ENCODE measurements at places on chromosomes 16 and 17.
A peak's percentile ranks its signal among the peaks of the same experiment; 100 is the strongest.

DNA sequence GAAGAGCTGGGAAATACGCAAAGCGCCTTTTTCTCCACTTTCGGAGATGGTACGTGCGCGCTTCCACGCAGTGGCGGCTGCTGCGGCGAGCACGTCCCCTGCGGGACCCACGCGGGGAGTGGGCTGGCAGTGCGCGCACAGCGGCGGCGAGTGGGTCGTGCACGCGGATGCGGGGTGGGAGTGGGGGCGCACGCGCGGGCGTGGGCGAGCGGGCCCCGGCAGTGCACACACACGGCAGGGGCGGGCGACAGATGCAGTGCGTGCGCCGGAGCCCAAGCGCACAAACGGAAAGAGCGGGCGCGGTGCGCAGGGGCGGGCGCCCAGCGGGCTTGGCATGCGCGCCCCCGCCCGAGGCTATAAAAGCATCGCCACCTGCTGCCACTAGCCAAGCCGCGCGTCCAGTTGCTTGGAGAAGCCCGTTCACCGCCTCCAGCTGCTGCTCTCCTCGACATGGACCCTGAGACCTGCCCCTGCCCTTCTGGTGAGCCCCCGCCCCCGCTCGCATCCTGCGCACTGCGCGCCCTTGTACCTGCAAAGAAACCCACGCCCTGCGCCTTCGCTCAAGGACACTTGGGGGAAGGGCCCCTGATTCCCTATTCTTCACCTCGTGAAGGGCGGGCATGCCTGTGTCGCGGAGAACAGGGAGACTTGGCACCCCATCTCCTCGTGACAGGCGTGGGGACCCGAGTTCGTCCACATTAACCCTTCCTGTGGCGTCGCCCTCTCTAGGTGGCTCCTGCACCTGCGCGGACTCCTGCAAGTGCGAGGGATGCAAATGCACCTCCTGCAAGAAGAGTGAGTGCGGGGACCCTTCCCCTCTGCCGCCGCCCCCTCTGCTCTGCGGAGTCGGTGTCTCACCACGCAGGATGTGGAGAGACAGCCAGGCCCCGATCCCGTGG is at the start of gene MT3:
MT3 (plus strand) TSS at position 388 of the 899 bp plus-strand sequence; CDS start at position 451, 63 bp downstream.
- DNase-seq: no peak

DNA sequence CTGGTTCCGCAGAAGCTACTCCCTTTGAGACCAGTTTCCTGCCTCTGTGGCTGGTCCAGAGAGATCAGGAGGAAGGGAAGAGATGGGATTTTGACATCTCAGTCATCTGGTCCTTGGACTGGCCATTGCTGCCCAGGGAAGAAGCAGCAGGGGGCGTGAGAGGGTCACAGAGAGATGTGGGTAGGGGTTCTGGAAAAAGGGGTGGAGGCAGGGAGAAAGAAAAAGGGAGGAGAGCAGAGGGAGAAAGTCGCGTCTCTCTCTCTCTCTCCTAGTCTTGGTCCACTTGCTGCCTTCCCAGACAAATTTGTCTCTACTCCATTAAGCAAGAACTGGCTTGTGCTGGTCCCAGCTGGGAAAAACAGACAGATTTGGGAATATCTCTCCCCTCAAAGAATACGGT is 4.4 kb downstream of the SHBG start:
- DNase-seq: peak; percentile 62

DNA sequence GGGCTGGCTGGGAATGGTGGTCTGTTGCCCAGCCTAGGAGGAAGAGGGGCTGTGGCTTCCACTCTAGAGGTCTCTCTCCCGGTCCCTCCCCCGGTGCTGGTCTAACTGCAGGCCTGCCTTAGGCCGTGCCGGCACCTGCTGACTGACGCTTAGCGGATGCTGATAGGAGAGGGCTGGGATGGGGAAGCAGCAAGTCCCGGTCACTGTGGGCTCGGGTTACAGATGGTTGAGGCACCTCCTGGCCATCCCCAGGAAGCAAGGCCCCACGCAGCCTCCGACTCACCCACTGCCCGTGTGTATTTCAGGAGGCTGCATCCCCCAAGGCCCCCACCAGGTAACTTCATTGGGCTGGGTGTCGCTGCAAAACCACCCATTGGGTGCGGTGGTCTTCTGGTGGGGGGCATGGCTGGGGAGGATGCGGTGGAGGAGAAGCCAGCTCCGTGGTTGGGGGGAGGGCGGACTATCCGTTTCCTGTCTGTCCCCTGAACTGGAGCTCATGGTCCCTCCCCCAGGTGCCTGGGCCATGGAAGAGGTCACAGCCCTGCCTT is 278.9 kb downstream of the SEC14L1 start:
- no peak for DNase-seq

GRCh38 chr17:6786618-6787017 is 10.6 kb downstream of the FBXO39 start:
- no peak for DNase-seq

GRCh38 chr16:78791011-78791410 is 691.6 kb downstream of the WWOX start:
- no peak for DNase-seq

GRCh38 chr17:17406225-17406624 is 70.6 kb upstream of the MED9 start:
- no peak for DNase-seq

DNA sequence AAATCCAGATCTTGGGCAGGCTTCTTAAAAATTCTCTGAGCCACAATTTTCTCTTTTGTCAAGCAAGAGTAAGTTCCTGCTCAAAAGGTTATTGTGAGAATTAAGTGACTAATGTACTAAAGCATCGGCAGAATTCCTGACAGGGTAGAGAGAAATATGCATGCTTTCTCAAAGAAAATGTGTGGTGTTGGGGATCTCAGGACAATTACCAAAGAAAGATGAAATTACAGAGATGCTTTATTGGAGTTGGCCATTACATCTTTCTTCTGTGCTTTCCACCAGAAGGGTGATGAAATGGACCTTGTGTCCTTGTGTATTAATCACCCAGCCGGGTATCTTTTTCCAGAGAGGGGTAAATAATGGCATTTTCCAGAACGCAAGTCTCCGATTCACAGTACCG is 1.7 kb upstream of the USP43 start:
- DNase-seq: no peak

DNA sequence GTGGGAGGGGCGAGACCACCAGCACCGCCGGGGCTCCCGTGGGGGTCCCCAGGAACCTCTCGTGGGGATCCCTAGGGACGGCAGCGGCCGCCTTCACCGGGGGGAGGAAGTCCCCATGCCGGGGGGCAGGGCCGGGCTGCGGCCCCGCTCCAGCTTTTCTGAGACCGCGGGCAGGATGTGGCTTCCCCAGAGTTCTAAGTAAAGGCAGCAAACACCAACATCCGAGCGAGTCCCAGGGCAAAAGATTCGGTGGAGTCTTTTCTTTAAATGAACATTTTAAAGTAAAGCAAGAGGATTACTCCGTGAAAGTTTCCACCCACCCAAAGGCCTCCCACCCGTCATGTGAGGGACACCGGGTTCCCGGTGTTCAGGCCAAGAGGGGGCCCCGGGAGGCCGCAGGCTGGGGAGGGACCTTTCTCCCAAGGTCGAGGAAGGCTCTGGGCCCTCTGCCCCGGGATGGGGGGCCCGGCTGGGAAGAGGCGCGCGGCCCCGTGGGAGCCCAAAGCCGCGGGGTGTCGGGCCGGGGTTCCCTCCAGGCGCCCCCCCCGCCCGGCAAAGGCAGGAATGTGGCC is 137.2 kb upstream of the RPH3AL start:
- peak; percentile 49 for DNase-seq

GRCh38 chr17:41486809-41487530 is 2.7 kb downstream of the KRT36 start:
- no peak for DNase-seq

- no peak for DNase-seq
These were observed 62.0 kb downstream of the RPH3AL start for GRCh38 chr17:290626-291025.

- DNase-seq: no peak
These were observed 855 bp downstream of the SLC22A31 start for GRCh38 chr16:89199241-89200123.

DNA sequence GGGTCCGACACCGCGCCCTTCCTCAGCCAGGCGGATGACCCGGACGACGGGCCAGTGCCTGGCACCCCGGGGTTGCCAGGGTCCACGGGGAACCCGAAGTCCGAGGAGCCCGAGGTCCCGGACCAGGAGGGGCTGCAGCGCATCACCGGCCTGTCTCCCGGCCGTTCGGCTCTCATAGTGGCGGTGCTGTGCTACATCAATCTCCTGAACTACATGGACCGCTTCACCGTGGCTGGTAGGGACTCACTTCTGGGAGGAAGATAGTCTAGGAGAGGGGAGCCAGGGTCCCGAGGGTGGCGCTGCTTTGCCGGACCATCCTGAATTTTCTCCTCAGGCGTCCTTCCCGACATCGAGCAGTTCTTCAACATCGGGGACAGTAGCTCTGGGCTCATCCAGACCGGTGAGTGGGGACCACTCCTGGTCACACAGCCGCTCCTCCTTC is 601 bp downstream of the SPNS1 start:
- DNase-seq: no peak

DNA sequence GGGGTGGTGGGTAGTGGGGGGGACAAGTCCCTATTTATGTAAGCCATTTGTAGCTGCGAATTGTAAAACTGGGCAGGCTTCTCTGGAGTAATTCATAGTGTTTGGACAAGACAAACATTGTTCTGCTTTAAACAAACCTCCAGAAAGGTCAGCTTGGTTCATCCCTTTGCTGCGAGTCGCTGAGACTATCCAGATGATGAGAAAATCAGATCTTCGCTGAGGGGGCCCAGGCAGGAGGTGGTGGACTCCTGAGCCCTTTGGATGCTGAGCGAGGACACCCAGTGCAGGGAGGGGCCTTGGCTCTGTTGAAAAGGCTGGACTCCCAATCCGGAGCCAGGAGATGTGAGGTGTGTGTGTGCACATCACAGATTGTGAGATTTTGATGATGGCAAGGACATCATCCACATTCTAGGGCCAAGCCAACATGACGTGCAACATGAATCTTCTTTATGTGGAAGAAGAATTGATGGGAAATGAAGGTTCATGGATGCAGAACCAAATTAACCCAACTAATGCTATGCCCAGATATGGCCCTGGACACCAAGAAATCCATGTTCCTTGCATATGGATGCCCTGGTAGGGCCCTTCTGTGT is 15.0 kb upstream of the NTN1 start:
- no peak for DNase-seq

DNA sequence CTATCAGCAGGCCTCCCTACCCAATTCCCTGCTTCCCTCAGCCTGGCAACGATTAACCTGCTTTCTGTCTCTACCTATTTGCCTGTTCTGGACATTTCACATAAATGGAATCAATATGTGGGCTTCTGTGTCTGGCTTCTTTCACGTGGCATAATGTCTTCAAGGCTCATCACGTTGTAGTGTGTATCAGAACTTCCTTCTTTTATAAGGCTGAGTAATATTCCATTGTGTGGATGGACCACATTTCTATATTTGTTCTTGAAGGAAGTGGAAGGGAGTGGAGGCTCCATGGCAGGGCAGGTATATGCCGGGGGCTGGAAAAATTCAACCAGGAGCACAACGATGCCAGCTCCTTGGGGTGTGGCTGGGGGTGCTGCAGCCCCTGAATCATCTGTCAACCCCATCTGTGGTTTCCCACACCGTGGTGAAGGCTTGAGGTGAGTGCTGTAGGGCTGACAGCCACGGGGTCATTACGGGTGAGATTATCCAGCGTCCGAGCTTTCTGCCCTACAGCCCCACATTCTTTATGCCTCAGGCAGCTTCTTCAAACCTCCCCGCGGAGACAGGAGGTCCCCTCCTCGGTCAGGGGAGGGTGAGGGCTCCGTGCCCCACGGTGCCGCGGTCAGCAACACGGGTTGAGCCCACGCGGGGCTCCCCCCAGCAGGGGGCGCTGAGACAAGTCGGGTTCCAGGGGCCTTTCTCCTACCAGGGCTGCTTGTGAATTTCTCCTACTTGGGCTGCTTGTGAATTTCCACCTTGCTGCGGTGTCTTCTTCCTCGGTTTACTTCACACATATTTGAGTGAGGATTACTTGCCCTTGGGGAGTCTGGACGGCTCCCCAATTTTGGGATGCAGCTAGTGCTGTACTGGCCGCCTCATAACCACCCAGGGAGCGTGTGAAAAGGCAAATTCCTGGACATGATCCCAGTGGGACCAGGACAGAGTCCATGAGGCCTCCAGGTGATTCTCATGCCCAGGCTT is 18.3 kb upstream of the WFIKKN2 start:
- peak; percentile 29 for DNase-seq
